ENCODE measurements at places on chromosomes 16 and 17. TPM values are rescaled to one million over a fixed set of nuclear protein-coding genes. Genes with fewer than 3 reads are reported as not detected.

- H3K4me3 ChIP-seq = no peak overlapping the region
- H3K36me3 ChIP-seq = no peaks in the 10 kb centered on the region
- H3K27ac ChIP-seq = no peak overlapping the region
- no peaks in the 10 kb centered on the region for H3K4me1 ChIP-seq
These were observed 432.5 kb downstream of the RBFOX1 start for GRCh38 chr16:7765079-7765550.

GRCh38 chr17:43994272-43995149 lies 9.9 kb upstream of the NAGS start:
- H3K36me3 ChIP-seq = no peaks in the 10 kb centered on the region
- H3K4me1 ChIP-seq = no peaks in the 10 kb centered on the region
- peak; percentile 75 for DNase-seq
- no peak overlapping the region for H3K4me3 ChIP-seq

DNA sequence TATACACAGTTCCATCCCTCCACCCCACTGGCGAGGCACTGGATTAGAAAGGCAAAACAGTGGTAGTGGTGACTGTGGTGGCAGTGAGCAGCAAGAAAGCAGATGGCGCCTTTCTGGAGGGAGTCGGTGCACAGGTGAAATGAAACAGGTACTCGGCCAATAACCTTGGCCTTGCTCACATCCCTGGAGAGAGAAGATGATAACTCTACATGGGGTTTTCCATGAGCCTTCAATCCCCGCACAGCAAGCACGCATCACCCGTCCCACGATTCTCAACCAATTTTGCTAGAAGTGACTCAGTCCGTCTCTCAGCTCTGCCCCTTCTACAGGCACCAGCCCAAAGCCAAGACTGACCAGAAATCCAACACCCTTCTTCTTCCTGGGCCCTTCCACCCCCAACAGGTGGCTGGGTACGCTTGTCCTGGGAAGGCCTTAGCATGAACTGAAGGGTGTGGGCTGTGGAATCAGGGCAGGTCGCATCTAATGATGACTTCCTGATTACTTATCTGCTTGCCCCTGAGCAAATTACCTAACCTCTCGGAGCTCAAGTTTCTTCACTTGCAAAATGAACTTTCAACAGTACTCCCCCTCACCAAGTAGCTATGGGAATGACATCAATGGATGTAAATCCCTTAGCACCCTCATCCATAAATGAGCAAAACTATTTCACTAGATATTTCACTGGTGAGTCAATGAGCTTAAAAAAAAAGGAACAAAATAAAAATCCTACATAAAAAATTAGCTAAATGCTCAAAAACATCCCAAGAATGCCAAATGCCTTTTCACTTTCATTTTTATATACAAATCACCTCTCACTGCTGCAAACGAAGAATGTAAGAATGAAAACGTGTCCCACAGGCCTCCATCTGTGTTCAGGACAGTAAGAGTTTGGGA lies 18.0 kb downstream of the XPO6 start:
- peak overlapping the region; percentile 98 for H3K27ac ChIP-seq
- H3K4me3 ChIP-seq = peak overlapping the region; percentile 78
- H3K4me1 ChIP-seq = peaks cover 78% of the 10 kb centered on the region
- no peaks in the 10 kb centered on the region for H3K27me3 ChIP-seq

DNA sequence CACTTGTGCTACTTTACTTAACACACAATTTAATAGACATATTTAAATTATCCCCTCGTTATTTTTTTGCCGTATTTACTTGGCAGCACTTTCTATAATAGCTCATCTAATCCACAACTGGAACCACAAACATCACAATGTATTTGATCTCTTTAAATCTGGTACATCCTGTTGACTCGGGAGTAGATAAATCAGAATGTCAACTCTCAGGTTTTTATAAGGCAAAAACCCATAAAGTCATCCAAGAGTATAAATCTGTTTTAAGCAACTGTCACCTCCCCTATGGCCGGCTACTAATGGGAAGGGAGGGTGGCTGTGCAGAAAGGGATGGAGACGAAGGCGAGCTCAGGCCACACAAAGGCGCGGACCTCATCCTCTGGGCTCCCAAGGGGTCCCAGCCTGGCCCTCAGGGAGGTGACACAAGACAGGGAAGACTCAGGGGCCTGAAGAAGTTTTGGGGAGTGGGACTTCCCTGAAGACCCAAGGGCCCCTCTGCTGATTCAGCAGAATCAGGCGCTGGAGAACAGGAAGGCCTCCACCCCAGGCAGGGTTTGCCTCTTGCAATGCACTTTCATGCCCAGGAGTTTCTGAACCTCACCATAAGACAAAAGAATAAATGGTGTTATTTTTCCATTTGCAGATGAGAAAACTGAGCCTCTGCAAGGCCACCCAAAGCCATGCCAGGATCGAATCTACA lies 122.5 kb downstream of the ZNF423 start:
- H3K4me1 ChIP-seq = no peaks in the 10 kb centered on the region
- no peak overlapping the region for H3K27ac ChIP-seq
- H3K27me3 ChIP-seq = no peaks in the 10 kb centered on the region
- DNase-seq = no peak
- H3K36me3 ChIP-seq = no peaks in the 10 kb centered on the region

GRCh38 chr17:42288803-42289610 lies 709 bp downstream of the STAT5A start:
- H3K4me3 ChIP-seq = peak overlapping the region; percentile 80
- peaks cover 51% of the 10 kb centered on the region for H3K36me3 ChIP-seq
- peaks cover 50% of the 10 kb centered on the region for H3K4me1 ChIP-seq
- H3K27ac ChIP-seq = peak overlapping the region; percentile 92
- no peaks in the 10 kb centered on the region for H3K27me3 ChIP-seq

DNA sequence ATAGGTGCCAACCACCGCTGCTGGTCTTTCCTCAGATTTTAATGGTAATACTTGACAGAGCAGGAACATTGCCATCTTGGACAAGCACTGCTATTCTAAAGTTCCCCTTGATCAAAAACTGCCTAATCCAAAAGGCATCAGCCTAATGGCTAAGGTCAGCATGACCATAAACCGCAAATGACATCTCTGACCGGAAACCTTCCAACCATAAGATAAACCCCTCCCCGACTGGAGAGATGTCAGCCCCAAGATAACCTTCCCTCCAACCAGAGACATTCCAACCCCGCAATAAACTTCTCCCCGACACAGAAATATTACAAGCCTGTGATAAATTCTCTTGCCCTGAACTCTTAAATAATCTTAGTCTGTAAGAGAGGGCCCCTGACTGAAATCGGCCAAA lies 7.4 kb upstream of the DHX40 start:
- H3K4me1 ChIP-seq = no peaks in the 10 kb centered on the region
- DNase-seq = no peak
- no peaks in the 10 kb centered on the region for H3K27me3 ChIP-seq

DNA sequence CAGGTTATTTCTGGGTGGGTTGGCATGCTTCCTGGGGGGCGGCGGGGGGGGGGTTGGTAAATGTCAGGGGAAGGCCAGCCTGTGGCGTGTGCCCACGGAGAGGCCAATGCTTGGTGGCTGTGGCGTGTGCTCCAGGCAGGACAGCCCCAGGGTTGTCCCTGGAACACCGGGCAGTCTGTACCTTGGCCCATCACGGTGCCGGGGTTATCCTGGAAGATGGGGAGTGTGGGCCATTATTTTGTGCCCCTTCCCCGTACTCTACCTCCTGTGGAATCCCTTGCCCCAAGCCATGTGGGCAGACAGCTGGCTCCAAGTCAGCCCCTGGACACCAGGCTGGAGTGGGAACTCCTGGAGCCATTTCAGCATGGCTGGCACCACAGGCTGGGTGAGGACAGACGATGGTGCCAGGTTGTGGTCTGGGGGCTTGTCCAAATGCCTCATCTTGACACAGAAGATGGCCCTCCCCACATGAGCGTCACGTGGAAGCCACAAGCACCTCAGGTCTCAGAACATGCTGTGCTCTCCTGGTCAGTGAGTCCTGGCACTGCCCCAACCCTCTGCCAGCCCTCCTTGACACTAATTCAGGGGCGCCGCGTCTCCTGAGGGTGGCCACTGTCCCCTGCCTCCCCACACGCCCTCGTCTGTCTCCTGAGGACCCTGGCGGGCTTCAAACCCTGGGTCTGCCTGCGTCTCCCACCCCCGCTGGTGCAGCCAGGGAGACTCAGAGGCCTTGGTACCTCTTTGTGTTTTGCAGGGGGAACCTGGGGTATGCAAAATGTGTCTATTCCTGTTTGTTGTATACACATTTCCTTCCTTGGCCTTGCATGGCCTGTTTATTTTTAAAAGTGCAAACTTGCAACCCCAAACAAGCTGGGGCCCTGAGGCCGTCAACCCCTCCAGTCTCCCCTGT lies 4.3 kb downstream of the SLC16A3 start:
- H3K27ac ChIP-seq = no peak overlapping the region
- H3K4me1 ChIP-seq = peaks cover 17% of the 10 kb centered on the region
- H3K4me3 ChIP-seq = no peak overlapping the region
- no peaks in the 10 kb centered on the region for H3K27me3 ChIP-seq
- H3K36me3 ChIP-seq = peaks cover 22% of the 10 kb centered on the region

GRCh38 chr17:15091825-15092224 lies 173.3 kb downstream of the PMP22 start:
- H3K27me3 ChIP-seq = peaks cover 5% of the 10 kb centered on the region
- no peak for DNase-seq
- no peak overlapping the region for H3K4me3 ChIP-seq
- H3K27ac ChIP-seq = no peak overlapping the region
- no peaks in the 10 kb centered on the region for H3K4me1 ChIP-seq
- H3K36me3 ChIP-seq = no peaks in the 10 kb centered on the region

DNA sequence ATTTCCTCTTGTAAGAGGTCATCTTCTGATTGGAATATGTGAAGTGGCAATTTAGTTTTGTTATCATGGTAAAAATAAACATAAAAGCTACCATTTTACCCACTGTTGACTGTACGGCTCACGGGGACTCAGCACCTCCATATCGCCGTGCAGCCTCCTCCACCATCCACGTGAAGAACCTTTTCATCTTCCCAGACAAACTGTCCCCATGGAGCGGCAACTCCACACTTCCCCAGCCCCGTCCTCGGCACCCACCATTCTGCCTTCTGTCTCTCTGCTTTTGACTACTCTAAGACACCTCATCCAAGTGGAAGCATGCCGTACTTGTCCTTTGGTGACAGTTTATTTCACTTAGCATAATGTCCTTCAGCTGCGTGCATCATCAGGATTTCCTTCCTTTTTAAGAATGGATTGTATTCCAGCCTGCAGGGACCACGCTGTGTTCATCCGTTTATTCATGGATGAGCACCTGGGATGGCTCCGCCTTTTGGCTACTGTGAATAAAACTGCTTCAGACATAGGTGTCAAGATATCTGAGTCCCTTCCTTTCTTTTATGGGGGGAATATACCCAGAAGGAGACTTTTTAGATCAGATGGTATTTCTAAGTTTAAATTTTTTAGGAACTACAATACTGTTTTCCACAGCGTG lies 14.3 kb downstream of the FBXO31 start:
- peaks cover 8% of the 10 kb centered on the region for H3K36me3 ChIP-seq
- DNase-seq = no peak
- peaks cover 57% of the 10 kb centered on the region for H3K4me1 ChIP-seq
- peak overlapping the region; percentile 8 for H3K27ac ChIP-seq

Gene CA5A
- not detected for total RNA-seq

Gene KLHL10
- 0.36 TPM for total RNA-seq

Gene CSH1
- not detected for total RNA-seq

Gene PLD6
- 6.2 TPM for total RNA-seq
